Fibroblast of gingiva (primary cell): ENCODE measurements at places on chromosomes 5 and 9.

GRCh38 chr5:180604271-180604670 is 13.0 kb upstream of the SCGB3A1 start:
- DNase-seq: no peak

DNA sequence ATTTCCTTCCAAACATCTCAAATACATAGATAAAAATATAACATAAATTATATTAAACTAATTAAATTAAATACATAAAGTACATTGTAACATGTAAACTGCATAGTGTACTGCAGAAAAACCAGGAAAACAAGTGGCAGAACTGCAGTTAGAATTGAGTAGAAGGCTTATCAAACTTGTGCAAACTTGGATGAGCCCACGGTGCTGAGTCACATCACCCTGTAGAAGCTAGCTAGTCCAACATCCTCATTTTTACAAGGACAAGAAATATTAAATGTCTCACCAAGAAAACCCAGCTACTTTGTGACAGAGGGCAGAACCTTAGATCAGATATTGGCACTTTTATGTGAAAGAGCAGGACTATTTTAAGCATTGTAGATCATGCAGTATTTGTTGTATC is 807.9 kb upstream of the NUDT12 start:
- no peak for DNase-seq

- peak; percentile 98 for DNase-seq
Observed at GRCh38 chr5:131671994-131672655, 37.1 kb upstream of the RAPGEF6 start.

DNA sequence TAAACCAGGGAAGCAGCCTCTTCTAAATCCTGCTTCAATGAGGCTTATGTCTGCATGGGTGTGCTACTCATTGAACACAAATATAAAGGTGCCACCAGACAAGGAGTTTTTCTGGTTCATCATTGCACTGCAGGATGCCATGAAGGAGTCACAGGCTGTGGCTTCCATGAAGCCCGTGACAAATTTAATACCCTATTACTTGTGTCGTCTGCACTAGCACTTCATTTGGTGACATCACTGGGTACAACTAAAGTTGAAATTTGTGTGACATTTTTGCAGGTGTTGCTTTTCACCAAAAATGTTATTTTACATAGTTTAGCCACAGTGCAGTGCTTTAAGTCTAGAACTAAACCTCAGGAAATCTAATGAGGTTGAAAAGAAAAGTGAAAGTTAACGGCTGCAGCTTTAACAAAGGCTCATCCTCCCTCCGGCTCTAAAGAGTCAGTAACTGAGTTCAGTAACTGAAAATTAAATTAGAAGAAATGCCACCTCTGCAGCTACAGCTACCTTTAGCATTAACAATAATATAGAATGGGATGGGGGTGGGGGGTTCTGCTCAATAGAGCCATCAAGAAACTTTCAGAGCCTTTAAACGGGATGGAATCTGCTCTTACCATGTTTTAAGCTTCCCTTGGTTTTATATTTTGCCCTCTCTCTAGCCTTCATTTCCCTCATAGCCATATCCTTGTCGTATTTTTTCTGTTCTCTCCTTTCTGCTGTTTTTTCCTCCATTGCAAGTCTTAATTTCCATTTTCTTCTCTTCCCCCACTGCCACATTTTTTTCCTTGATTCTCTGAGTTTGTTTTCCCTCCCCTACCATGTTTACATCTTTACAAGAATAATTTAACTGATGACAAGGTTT is 233.8 kb upstream of the TMEM161B start:
- no peak for DNase-seq

DNA sequence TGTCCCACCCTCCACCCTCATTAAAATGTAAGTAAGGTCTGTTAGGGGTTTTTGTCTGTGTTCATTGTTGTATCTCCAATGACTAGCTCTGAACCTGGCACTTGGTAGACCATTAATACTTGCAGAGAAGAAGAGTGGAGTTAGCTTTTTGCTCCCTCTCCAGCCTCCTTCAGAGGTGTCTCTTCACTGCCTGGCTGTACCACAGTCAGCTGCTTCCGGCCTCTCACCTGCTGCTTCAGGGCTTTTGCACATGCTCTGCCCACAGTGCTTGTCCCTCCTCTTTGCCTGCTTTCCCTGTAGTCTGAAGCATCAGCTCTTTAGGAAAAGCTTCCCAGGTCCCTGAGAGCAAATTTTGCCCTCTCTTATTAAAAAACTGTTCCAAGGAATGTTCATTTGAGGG is 83.6 kb downstream of the SNX24 start:
- DNase-seq: no peak

- peak; percentile 53 for DNase-seq
Observed at GRCh38 chr9:88826771-88827181, 164.5 kb upstream of the S1PR3 start.

DNA sequence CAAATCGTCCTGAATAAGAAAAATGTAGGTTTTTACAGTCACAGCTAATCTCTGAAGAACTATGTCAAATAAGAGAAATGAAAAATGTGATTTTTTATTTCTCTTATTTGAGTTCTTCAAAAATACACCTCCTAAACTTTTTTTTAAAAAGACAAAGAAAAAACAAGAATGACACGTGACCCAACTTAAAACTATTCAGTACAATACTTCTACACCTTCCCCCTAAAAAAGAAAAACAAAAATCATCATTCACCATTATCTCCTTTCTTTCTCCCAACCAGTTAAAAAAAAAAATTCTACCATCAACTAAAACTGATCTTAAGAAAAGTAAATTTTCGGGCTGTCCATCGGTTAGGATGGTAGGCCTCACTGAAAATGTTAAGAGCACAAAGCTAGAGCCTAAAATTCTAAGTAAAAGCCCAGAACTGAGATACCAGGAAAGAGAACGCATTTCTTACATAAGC is 2.1 kb downstream of the RNF145 start:
- DNase-seq: no peak

- DNase-seq: no peak
Observed at GRCh38 chr5:40405996-40406740, 273.5 kb upstream of the PTGER4 start.

DNA sequence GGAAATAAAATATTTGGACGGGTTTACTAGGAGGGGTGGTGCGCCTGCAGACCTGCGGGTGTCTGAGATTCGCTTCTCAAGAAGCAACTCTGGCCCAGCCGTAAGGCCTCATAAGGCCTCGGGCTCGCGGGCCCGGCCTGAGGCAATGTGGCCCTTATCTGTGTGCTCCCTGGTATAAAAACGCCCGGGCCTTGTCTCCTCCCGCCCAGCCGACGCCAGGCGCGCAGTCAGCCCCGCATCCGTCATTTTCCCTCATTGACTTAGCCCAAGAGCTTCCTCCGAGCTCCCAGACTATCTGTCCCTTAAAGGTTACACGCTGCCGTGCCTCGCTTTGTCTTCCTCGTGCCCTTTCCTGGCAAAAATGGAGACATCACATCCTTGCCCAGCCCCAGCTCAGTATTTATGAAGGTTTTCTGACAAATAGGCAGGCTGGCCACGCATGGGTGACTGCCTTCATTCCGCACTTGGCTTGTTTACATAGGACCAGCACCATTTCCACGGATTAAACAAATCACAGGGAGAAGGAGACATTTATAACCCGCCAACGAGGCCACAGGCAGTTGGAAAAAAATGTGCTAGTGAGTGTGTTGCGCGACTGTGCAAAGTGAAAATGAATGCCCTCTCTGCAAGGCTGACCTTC is 74.5 kb upstream of the TBCA start:
- DNase-seq: no peak

- no peak for DNase-seq
Observed at GRCh38 chr5:88664645-88665044, 218.3 kb downstream of the MEF2C start.

DNA sequence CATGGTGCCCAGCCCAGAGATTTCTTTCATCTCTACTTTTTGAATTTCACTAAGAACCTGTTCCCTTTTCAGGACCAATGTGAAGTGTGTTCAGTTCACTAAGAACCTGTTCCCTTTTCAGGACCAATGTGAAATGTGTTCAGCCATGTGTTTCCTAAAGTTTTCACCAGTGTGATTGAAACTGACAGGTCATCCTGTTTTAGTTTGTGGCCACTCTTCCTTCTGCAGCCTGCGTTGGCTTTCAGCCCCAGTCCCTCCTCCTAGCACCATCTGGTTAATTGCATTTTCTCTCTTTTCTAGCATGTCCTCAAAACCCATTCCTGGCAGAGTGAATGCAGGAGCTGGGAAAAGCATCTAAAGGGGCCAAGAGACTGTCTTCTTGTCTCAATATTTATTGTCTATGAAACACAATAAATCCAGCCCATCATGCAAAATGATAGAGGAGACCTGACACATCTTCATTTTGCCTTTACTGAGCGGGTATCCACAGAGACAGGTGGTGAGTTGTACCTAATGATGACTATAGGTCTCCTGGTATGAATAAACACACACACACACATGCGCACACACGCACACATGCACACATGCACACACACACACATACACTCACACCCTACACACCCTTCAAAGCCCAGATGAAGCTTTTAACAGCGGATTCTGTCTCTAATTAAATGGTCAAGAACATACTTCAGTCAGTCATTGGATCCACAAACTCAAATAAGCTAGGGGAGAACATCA is 6.1 kb upstream of the PANK3 start:
- DNase-seq: no peak

GRCh38 chr9:3137347-3137695 is 293.4 kb upstream of the PUM3 start:
- DNase-seq: peak; percentile 24

- no peak for DNase-seq
Observed at GRCh38 chr9:21305213-21305612, at the start of gene IFNA5. IFNA5 (minus strand) TSS chr9:21305313; CDS start chr9:21305256, 57 bp downstream.

- DNase-seq: peak; percentile 22
Observed at GRCh38 chr9:106860721-106861639, 2.0 kb upstream of the ZNF462 start.

- DNase-seq: peak; percentile 94
Observed at GRCh38 chr5:53362521-53362941, 117.9 kb upstream of the FST start.

DNA sequence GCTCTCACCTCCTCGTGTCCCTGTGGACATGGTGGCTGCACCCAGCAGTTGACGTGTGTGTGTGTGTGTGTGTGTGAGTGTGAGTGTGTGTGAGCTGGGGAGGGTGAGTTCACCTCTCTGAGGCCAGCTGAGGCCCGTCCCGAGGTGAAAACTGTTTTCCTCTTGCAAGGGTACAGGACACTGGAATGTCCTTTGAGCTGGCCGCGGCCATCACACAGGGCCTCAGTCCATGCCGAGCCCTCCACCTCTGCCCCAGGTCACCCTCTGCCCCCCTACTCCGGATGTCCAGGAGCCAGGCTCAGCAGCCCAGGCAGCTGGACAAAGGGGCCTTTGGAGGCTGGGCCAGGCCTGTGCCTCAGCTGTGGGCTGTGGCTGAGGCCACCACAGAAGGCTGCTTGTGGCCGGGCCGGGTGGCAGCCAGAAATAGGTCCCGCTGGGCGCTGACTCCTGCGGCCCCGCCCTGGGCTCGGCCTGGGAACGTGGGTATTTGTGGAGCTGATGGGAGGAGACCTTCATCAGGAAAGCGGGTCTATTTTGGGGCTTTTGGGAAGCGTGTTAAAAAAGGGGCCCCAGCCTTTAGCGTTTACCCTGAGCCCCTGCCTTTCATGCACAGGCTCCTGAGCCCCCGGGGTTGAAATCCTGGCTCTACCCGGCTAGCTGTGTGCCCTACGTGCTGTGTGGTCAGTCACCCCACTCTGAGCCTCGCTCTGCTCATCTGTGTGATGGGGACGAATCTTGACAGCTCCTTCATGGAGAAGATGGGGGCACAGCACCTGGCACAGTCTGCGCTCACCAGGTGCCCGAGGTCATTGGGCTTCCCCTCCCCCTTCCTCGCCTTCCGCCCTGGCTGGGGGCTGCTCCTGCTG is 75.1 kb upstream of the IER5L start:
- no peak for DNase-seq

DNA sequence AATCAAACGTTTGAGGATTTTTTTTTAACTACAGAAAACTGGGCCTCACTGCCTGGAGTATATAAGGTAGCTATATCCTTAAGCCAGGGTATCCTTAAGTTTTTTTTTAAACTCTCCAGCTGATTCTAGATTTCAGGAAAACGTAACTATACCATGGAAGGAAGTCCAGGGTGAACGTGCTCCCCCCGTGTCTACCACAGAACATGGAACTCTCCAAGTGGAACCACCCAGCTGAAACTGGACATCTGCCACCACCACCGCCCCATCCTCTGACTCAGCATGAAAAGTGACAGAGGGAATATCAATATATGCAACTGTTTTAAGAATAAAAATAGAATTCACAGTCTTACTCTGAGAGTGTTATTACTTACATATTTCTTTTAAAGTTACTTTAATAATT is 61.3 kb downstream of the DROSHA start:
- DNase-seq: peak; percentile 43

DNA sequence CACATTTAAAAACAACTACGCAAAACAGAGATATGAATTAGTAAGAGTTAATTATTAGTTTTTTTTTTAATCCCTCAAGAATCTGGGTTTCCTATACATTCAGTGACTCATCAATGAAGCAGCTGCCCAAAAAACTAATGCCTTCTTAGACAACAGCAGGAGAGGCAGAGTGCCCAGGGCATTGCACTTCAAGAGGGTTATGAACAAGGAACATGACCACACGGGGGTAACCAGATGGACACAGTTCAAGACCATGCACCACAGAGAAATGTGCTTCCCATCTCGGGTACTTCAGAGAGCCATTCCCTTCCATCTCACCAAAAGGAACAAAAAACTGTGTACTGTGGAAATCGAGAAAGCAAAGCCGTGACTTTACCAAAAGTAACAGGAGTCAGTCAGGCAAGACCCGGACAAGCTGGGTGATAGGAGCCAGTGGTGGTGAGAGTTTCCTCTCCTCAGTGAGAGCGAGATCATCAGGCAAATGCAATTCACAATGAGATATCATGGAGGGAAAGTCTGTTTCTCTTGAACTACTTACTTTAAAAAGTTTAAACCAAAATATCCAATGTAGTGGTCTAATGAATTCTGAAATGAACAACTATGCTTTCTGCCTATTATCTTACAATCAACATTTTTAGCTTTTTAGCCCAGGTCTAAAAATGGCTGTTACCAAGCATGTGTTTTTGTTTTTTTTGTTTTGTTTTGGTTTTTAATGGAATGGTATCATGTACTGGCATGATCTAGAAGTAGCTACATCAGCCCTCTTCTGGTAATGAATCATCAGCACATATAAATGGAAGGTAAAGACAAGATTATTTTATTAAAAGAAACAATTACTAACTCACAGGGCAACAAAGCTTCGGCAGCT is 192.1 kb downstream of the TSSK1B start:
- DNase-seq: peak; percentile 27

- no peak for DNase-seq
Observed at GRCh38 chr5:153537207-153537606, 46.7 kb downstream of the GRIA1 start.

DNA sequence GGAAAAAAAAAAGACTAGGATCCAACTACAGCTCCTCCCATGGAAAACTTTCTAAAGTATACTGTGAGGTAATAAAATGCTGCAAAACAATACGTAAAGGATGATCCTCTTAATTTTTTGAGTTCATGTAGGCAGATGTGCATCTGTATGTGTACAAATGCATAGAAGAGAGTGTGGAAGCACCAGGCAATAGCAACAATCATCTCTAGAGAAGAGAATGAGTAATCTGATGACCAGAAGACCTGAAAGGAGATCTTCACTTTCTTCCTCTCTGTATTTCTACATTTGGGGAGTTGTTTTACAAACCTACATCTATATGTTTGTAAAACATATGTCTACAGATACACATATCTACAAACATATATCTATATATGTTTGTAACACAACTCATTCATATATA is 29.3 kb upstream of the SPDL1 start:
- DNase-seq: no peak

GRCh38 chr5:107518616-107519015 is 152.1 kb downstream of the EFNA5 start:
- DNase-seq: no peak
